HuH-7 (cell line): ENCODE measurements at places on chromosomes 1 and 21.

DNA sequence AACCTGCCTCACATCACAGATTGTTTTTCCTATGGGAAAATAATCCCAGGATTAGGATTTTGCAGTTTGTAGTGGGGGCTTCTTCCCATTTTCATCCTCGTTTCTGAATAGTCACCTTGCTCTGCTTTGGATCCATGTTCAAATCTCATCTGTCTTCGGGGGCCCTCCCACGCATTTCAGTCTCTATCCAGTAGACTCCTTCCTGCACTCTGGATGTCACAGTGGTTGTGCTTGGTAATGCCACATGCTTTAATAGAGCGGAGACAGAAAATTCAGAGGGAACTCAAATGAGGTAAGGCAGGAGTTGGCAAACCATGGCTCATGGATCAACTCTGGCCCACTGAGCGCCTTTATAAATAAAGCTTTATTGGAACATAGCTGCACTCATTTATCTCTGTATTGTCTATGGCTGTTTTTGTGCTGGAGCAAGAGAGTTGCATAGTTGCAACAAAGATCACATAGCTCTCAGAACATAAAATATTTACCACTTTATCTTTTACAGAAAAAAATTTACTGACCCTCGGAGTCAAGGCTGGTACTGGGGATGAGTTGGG is 101.0 kb downstream of the SPATA46 start:
- DNase-seq: no peak

DNA sequence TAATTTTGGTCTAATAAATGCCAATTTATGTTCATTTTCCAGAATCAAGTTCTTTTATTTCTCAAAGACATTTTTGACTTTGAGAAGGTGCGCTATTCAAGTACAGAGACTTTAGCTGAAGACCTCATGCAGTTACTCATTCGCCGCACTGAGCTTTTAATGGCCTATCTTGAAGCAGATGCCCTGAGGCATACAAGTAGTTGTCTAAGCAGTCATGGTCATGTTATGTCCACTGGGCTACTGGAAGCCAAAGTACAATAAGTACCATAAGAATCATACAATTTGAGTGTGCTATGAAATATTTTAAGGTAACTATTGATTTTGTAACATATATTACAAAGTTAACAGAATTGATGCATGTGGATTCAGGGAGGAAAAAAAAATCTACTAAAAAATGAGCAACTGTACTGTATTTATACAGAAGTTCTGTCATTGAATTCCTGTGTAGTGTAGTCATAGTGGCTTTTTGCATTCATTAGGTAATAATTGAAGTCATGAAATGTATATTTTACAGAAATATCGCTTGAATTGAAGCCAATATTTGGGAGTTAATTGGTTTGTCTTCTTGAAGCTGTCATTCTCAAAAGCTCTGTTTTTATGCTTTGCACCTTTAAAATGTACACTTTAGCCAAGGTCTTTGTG is 13.5 kb upstream of the NEXN start:
- DNase-seq: no peak

GRCh38 chr1:84632673-84633434 is 57.4 kb downstream of the SSX2IP start:
- DNase-seq: no peak

- peak; percentile 54 for DNase-seq
Measured at GRCh38 chr1:155000411-155000725, 2.2 kb upstream of the ZBTB7B start.

DNA sequence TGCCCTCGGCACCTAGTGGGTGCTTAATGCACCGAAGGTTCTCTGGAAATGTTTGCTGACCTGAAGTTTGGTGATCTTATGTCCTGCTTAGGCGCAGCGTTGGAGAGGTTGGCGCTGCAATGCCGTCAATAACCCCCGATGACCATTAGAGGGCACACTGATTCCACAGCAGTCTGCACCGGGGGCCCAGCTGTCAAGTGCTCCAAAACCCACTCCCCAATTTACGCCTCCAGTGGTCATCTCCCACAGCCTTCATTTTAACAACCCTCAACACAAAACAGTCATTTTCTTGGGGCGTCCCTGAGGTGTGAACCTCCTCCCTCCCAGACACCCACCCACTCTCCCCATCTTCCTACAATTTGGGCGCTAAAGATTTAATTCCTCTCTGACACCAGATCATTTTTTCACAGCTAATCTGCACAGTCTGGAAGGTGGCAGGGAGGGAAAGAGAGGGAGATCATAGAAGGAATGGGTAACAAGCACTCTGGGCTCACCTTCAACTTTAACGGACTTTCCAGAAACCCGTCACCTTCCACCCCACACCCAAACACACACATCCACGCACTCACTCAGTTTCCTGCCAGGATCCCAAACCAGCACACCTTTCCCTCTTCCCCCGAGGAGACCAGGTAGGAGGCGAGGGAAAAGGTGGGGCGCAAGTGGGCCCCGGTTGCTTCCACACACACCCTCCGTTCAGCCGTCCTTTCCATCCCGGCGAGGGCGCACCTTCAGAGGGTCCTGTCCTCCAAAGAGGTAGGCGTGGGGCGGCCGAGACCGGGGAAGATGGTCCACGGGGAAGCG is 570 bp upstream of the NPR1 start:
- peak; percentile 80 for DNase-seq

DNA sequence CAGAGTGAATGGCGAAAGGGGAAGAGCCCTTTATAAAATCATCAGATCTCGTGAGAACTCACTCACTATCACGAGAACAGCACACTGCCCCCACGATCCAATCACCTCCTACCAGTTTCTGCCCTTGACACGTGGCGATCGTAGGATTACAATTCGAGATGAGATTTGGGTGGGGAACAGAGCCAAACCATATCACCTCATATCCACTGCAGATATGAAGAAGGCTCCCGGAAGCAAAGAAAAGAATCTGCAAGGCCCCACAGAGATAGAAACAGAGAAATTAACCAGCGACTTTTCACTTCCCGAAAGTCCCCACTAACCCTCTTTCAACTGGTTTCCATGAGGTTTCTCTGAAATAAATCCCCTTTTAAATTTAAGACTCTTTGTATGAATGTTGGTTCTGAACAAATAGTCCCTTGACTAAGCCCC is 86.2 kb upstream of the IRF2BP2 start:
- no peak for DNase-seq

- DNase-seq: no peak
Measured at GRCh38 chr1:155514582-155515187, 47.9 kb downstream of the ASH1L start.

DNA sequence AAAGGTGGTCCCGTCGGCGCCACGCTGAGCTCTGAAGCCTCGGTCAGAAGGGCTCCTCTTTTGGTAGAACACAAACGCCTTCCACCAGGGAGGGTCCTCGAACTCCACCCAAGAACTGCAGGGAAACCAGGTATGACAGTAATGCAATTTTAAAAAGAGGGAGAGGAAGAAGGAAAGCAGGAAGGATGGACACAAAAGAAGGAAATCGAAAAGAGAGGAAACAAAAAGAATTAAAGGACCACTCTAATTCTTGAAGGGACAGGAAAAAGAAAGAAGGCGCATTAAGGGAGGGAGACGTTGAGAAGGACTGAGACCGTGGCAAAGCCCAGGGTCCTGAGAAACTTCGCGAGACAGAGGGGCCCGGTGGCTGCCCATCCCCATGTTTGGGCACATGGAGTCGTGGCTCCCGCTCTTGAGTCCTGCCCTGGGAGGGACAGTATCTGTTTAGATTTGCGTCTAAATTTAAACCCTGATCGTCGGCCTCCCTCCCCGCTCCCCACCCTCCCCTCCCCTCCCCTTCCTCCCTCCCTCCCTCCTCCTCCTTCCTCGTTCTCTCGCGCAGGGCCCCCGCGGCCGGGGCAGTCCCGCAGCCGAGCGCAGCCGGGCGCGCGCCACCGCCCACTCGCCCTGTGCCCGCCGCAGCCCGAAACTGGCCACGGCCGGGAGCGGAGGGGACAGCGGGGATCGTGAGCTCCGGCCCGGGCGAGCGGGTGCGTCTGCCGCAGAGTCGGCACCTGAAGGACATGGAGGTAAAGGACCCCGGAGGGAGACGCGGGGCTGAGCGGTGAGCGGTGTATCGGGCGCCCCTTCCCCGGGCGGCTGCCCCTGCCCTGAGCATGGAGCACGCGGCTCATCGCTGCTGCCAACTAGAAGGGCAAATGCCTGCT is at the start of gene RCSD1:
TSS of gene RCSD1 (plus strand) at position 552 of the 887 bp plus-strand sequence. CDS start at position 744, 192 bp downstream.
- DNase-seq: no peak

DNA sequence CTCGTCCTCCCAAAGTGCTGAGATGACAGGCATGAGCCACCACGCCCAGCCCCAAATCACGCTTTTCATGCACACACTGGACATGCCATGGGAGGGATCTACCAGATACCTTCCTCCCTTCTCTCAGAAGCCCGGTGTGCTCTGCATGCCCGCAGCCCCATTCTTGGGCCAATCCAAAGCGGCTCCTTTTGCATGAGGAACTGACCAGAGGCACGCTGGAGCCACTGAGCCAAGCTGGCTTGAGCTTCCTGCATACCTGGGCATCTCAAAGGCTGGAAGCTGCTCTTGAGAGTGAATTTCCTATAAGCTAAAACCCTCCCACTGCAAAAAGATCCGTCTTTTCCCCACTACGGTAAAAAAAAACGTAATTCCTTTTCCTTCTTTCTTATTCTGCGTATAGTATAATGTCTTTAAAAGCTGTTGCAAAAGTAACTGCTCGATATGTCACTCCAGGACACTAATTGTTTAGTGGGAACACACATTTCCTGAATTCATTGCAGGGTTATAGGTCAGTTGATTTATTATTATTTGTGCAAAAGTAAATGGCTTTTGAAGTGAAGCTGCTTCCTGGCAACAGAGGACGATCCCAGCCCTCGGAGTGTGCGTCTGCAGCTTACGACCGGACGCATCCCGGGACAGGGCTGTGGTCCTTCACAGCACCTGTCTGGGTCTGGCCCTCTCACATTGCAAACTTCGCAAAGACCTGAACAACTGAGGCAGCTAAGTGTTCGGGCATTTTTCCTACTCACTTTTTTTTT is 61.8 kb upstream of the ETS2 start:
- DNase-seq: no peak

GRCh38 chr1:19949016-19949415 is 25.6 kb upstream of the PLA2G2E start:
- no peak for DNase-seq

DNA sequence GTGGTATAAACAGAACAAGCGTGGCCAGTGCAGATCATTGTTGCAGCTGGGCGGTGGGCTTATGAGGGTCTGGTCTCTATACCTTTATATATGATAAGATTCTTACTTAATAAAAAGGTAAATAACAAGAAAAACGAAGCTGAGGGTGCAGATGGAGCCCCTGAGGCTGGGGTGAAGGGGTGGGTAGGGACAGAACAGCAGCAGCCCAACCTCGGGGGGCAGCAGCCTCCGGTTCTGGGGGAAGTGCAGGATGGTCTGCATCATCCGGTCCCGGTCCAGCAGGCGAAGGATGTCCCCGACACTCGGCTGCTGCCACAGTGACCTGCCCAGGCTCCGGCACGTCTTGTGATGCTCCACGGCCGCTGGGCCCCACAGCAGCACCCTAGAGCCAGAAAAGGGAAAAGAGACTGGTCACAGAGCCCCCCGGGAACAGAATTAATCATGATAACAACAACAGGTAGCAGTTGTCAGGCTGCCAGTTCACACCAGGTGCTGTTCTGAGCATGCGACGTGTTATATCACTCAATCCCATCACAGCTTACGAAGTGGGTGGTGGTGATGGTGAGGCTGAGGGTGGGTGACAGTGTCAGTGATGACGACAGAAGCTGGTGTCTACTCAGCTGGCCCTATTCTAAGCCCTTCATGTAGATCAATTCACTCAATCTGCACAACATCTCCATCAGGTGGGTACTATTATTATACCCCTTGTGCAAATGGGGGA is 35.5 kb downstream of the MRAP start:
- DNase-seq: no peak
